ENCODE measurements at places on chromosomes 12 and 14.

DNA sequence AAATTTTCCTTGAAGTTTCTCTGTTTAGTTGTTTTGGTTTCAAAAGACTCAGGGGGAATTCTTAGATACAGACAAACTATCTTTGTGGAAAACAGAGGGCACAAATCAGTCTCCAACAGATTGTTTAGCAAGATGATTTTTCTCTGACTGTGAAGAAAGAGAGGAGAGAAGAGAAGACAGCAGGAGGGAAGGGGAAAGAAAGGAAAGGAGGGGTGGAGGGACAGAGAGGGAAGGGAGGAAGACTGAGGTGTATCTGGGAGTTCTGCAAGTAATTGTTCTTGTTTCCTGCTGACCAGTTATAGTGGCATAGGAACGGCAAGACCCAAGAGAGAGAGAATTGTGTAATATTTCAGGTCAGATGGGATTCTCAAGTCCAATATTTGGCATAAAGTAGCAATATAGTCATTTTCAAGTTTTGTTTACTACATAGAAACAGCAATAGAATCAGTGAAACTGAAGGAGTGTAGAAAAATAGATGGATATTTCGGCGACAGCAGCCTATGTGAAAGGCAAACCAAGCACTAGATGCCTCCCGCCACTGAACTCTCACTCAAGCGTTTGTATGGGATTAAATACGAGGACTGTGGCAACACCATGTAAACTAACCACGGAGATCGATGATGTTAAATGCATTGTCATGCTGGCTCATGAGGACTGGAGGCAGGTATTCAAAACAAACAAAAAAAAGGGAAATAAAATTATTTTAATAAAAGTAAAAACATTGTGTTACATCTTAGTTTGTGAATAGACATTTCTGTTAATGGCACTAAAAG lies 342.5 kb downstream of the SLC16A7 start:
- DNase-seq = no peak

- DNase-seq = no peak
Measured at GRCh38 chr14:20522332-20522731, 17.0 kb downstream of the RNASE10 start.

- no peak for DNase-seq
Measured at GRCh38 chr14:32100175-32100574, 23.1 kb downstream of the ARHGAP5 start.

DNA sequence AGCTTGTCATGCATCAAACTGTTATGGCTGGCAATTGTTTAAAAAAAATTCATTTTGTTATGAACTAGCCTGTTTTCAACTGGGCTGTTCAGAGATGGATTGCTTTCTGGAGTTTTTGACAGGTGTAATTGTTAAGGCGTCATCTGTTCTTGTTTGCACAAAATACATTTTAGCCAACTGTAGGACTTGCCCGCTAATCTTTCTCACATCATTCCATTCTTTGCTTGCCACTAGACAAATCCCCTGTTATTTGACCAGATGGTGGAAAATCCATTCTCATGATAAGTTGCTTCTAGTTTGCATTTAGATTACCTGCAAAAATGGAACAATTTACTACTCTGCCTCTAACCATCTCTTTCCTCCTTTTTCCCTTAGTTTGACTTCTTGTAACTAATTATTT lies 114.3 kb downstream of the NPAS3 start:
- peak; percentile 30 for DNase-seq

DNA sequence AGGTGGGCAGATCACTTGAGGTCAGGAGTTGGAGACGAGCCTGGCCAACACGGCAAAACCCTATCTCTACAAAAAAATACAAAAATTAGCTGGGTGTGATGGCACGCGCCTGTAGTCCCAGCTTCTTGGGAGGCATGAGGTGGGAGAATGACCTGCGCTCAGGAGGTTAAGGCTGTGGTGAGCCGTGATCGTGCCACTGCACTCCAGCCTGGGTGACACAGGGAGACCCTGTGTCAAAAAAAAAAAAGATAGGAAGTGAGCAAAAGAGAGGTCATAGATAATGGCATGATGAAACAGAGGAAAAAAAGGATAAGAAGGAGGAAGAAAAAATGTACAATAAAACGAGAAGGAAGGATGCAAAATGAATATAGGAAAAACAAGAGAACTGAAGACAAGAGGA lies 159.5 kb downstream of the ETV6 start:
- no peak for DNase-seq

GRCh38 chr14:53367644-53368026 lies 214.5 kb upstream of the DDHD1 start:
- no peak for DNase-seq

DNA sequence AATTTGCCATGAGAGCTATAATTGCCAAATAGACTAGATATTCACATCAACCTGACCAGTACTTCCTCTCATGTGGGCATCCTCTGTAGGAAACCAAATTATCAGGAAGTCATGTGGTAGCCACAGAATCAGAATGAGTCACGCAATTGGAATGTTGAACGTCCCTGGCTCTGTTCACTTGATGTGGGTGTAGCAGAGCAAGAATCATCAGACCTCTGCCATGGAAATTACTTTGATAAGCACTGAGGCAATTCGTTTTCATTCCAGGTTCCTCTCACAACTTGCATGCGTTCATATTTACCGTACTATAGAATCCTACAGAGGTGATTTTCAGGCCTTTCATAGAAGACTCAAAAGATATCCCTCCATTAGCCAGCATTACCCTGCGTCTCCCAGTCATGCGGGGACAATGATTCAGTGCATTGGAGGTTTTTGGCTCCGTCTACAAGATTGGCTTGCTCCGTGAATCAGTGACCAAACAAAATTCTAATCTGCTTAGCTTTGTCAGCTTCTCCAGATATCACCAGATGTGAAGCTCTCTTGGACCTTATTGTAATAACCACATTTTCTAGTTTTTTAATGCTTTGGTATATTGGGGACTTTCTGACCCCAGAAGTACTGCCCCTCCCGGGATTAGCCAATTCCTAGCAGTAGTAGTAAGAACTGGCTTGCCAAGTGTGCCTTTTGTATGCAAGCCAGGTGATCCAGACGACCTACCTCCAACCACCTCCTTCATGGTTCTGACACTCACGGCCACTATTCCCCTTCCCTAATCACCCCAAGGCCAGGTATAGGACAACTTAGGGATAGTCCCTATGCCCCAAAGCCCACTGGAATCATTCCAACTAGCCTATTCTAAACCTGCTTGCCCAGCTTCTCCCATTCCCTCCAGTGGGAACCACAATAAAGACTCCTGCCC lies 133.4 kb downstream of the KICS2 start:
- no peak for DNase-seq

- no peak for DNase-seq
Measured at GRCh38 chr12:95784915-95785314, 5.6 kb downstream of the NTN4 start.

DNA sequence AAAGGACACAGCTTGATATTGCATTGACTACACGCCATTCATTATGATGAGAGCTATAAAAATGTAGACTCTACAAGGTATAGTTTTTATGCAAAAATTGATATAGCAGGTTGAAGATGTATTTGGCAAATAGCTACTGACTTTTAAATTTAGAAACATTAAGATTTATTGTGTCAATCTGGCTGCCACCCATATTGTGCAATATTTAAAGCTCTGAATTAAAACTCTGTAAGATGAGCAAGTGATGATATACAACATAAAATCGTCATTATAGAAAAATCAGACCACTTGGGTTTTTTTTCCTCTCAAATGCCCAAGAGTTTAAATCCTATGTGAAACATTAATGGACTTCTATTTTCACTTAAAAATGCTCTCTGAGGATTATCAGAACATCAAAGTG lies 36.8 kb upstream of the E2F7 start:
- no peak for DNase-seq

DNA sequence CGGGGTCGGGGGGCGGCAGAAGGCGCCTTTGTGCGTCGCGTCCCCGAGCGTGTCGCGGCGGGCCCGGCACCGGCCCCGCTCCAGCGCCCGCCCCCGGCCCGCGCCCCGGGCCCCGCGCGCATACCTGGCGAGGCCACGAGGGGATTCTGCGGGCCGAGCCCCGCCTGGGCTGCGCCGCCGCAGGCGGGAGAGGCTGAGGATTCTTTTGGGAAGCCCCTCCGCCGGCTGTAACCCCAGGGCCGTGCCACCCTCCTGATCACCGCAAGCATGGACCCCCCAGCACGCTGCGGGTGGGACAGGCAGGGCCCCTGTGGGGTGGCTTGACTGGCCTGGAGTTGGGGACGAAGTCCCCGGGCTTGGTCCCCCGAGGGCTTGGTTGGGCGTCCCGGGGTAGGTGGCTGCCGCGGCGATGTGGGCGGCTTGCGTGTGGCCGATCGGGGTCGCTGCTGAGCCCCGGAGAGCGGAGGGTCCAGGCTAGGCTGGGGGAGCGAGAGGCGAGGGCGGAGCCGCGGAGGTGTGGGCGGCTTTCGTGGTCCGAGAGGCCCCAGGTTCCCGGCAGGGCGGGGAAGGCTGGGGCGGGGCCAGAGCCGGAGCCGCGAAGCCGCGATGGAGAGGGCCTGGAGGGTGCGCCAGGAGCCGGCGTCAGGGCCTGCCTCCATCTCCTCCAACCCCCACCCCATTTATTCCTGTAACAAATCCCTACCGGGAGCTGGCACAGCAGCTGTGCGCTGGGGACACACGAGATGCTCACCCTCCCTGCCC lies 28.4 kb upstream of the GPR132 start:
- DNase-seq = peak; percentile 53

DNA sequence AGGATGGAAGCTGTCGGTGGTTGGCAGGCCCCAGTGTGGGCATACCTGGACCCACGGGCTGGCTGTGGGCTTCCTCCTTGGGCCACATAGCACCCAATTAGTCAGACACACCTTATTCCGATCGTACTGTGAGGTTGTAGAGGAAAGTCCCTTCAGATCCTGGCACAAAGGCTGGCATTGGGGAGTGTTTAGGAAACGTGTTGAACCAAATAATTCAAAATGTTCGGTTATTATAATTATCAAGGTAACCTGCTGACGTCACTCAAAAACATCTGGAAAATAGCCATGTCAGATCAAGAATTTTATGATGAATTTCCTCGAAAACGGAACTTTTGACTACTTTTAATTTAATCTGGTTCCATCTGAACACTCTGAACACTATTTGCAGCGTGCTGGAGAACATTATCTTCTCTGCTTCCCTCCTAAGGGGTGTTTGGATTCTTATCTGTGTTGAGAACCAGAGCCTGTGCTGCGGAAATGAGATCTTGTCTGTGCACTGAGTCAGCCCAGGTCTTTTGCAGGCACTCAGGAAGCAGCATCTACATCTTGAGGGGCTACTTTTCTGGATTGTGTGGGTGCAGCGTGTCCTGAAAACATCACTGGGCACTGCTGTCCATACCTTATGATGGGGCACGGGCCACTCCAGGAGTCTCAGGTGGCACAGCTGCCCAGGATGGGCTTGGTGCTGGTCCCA lies 100.3 kb downstream of the SLC25A47 start:
- no peak for DNase-seq

GRCh38 chr14:74048281-74048680 lies 29.1 kb downstream of the BBOF1 start:
- no peak for DNase-seq

- DNase-seq = peak; percentile 14
Measured at GRCh38 chr14:37903343-37904191, 304.1 kb upstream of the SSTR1 start.

Measured in NCI-H1930 (cell line).